ENCODE measurements at places on chromosomes 4 and X.

GRCh38 chrX:123665197-123665596, 67.7 kb downstream of the THOC2 start:
- DNase-seq: no peak

DNA sequence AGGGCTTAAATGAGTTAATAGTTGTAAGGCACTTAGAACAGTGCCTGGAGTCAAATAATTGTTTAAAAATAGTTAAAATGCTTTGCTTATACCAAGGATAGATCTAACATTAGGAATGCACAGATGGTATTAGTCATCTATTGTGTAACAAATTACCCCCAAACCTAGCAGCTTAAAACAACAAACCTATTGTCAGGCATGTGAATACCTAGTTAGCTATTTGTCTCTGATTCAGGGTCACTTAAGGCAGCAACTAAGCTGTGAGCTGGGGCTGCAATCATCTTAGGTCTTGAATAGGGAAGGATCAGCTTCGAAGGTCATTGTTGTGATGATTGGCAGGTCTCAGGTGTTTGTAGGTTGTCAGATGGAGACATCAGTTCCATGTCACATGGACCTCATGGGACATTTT, 42.4 kb upstream of the AGA start:
- DNase-seq: no peak

DNA sequence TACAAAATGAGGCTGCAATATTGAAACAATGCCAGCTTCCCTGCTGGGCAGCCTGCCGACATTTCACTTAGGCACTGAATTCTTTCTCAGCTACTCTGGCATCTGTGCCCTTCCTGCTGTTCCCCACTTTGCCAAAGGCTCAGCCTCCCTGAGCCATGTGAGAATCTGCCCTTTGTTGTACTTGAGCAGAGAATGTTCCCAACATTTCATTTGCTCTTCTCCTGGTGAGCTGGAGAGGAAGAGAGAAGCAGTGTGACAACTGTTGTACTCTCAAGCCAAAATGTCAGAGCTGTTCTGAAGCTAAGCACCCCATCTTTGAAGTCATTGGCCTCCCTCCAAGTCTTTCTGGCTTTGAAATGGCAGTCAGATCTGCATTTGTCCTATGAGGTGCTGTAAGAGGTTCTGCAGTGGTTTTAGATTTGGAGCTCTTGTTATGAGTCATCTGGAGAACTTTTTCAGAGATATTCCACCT, 32.5 kb downstream of the LANCL3 start:
- no peak for DNase-seq

- DNase-seq: no peak
These were observed 1.1 kb downstream of the PDE6B start for GRCh38 chr4:626201-627091.

GRCh38 chrX:130196466-130196865, 24.7 kb downstream of the RAB33A start:
- DNase-seq: no peak

DNA sequence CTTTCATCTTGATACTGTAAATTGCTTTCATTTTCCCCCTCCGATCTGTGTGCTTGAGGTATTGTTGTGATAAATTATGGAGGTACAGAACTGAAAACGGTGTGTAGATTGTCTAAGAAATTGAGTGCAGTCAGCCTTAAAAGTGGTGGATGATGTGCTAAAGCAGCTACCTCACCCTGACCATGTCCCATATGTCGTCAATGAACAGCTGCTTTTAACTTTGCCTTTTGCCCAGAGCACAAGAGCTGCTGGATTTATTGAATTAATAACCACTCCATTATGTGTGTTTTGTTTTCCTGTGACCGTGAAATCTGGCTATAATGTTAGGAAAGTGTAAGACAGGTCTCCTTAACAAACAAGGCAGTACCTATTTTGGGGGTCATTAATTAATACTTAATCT, 581.9 kb upstream of the PITX2 start:
- no peak for DNase-seq

DNA sequence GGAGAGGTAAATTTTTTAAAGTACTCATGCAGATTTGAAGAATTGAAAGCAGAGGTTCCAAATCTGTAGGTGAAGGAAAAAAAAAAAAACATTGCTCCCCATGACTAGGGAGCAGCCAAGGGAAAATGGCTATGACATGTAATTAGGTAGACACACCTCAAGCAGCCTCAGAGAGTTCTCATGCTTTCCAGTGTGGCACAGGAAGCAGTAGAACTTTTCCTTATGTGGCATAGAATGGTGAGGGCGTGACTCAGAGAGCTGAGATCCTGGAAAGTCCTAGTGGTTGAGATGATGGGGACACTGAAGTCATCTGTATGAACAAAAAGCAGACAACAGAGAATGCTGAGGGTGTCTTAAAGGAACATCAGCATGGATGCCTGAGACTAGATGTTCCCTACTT, 148.6 kb upstream of the NWD2 start:
- DNase-seq: no peak

GRCh38 chrX:124518885-124519284, 172.5 kb downstream of the SH2D1A start:
- DNase-seq: no peak

- DNase-seq: no peak
These were observed 35.6 kb downstream of the ACOX3 start for GRCh38 chr4:8404791-8405515.

DNA sequence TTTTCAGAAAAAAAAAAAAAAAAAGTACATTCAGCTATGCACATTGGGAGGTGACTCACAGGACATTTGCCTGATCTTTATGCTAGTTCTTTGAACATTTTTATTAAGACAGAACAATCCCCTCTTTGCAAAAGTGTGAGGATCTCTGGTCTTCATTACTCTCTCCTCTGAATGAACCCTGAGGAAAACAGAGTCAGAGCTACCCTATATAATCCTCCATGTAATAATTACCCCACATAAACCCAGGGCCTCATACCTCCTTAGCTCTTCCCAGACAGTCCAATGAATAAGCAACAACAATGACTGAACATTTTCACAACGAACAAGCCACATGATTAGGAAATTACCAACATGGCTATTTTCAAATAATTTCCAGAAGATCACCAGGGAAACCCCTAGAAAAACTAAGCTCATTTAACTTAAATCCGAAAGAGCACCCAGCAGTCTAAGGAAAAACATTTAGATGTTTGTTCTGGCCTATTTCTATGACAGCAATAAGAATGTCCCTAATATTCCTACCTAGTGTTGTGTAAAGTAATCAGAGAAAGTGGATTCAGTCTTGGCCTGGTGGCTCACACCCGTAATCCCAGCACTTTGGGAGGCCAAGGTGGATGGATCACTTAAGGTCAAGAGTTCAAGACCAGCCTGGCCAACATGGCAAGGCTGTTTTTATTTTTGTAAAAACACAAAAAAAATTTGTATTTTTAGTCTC, 37.8 kb downstream of the TBC1D9 start:
- DNase-seq: no peak

- no peak for DNase-seq
These were observed 167.1 kb downstream of the DHX15 start for GRCh38 chr4:24417206-24417605.

- no peak for DNase-seq
These were observed 111.6 kb downstream of the AFF2 start for GRCh38 chrX:148611993-148612392.

GRCh38 chr4:56879996-56880395, 27.7 kb upstream of the REST start:
- no peak for DNase-seq

- DNase-seq: peak; percentile 29
These were observed 82.9 kb downstream of the LAS1L start for GRCh38 chrX:65451663-65452062.

DNA sequence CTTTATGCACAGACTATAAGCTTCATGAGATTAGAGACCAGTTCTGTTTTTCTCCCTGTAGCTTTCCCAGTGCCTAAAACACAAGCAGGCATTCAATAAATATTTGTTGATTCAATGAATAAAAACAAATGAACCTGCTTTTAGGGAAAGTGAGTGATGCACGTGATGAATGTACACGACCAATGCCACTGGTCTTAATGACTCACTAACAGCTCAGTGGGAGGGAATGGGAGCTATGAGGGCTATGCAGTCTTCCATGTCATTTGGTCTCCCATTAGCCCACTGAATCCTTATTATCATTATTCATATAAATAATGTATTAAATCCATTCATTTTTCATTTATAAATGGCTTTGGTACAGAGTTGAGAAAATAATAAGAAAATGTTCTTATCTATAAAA, 247.4 kb downstream of the FBXO8 start:
- DNase-seq: no peak

- DNase-seq: no peak
These were observed 85.9 kb upstream of the PAQR3 start for GRCh38 chr4:79025170-79025569.

- no peak for DNase-seq
These were observed 218.6 kb downstream of the CHM start for GRCh38 chrX:85828771-85829170.

DNA sequence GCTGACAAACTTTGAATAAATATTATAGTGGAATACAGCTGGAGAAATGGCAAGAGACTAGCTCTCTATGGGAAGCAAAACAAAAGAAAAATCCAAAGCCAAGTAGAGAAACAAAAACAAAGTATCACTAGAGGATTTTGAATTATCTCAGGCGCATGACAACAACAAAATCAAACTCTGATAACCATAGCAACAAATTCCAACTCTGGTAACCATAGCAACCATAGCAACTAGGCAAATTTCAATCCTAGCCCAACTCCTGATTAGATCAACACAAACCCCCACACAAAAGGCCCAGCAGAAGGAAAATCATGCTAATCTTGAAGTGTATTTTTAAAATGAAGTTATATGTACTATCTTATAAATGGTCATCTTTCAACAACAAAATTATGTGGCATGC, 98.4 kb upstream of the MAGEE2 start:
- DNase-seq: no peak

GRCh38 chr4:23614284-23614892, 275.5 kb downstream of the PPARGC1A start:
- DNase-seq: peak; percentile 20

DNA sequence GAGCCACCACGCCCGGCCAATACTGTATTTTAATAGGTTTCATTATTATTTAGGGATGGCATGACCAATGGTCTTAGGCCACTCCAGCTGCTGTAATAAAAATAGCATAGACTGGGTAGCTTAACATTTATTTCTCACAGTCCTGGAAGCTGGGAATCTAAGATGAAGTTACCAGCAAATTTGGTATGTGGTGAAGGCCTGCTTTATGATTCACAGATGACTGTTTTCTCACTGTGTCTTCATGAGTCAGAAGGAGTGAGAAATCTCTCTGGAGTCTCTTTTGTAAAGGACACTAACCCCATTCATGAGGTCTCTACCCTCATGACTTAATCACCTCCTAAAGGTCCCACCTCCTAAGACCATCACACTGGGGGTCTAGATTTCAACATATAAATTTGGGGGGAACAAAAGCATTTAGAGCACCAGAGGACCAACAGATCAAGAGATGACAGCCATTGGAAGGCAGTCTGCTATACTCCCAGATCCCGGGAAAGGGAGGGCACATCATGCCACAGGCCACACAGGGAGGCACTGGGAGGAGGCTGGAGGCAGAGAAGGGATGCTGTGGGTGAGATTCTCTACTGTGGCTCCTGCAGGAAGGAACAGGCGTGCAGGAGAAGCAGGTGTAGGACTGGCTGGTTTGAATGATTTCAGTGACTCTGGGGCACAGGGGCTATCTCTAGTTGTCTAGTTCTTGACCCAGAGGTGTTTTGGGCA, 335.8 kb upstream of the SFRP2 start:
- no peak for DNase-seq

DNA sequence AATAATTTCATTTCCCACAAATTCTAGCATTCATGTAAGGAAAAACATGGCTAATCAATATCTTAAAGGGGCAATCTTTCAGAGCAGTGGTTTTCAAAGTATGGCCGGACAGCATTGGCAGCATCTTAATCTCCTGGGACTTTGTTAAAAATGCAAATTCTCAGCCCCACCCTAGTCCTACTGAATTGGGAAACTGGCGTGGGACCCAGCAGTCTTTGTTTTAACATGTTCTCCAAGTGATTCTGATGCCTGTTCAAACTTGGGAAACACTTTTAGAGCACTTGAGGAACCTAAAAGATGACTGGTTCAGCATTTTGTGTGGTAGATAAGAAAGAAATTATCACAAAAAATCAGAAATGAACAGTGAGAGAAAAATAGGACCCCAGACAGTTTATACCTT, 65.7 kb downstream of the ZFX start:
- no peak for DNase-seq

GRCh38 chrX:132094164-132094563, 33.7 kb downstream of the FRMD7 start:
- DNase-seq: no peak

DNA sequence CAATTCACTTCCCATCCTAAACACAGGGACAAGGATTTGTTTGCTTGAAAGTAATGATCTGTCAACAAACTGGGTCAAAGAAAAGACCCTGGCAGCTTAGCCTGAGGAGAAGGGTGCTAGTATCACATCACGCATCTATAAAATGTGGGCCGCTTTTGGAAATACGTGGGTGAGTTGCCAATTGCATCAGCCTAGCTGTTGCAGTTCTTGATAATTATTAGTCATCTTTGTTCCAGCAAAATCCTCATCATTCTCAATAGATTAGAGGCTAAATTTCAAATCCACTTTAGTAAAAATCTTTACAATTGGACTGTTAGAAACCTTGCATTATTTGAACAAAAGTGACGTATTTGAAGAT, 33.6 kb upstream of the TAPT1 start:
- DNase-seq: no peak

DNA sequence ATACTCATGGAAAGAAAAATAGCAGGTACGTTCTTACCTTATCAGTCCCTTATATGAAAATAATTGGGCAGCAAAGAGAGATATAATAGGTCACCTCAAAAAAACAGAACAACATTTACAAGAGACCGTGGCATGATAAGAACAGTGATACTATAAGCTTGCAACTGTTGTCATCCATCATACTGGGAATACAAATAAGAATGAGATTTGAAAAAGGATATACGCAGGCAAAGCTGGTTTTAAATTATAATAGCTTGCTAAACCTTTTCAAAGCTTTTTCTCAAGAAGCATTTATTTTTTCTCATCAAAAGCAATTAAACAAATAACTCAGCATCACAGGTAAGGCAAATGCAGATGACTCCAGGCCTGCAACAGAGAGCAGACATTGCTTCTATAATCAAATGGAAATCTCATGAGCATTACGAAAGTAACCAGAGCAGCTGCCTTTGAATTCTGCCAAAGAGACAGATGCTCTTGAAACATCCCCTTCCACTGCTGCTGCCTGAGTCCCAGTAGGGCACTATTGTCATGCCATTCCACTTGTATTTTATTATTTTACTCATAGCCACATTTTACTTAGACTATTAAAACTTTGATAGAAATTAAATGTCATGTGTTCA, 620.6 kb upstream of the GNPDA2 start:
- no peak for DNase-seq

DNA sequence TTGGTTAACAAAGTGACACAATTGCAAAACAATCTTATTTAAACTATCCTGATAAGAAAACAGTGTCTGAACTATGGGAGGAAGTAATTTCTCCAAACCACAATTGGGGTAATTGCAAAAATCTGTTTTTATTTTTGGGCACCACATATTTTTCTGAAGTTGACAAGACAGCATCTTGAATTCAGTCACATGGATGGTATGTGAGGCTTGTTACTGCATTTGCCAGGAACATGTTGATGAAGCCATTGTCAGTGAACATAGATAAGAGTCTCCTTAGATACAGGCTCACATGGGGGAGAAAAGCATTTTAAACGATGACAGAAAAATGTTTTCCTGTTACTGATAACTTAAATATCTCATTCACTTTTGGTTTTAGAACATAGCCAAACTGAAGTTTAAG, 5.5 kb upstream of the USP53 start:
- no peak for DNase-seq

Measured in GDM1 (cell line).